ENCODE measurements at places on chromosomes 6 and 20.

DNA sequence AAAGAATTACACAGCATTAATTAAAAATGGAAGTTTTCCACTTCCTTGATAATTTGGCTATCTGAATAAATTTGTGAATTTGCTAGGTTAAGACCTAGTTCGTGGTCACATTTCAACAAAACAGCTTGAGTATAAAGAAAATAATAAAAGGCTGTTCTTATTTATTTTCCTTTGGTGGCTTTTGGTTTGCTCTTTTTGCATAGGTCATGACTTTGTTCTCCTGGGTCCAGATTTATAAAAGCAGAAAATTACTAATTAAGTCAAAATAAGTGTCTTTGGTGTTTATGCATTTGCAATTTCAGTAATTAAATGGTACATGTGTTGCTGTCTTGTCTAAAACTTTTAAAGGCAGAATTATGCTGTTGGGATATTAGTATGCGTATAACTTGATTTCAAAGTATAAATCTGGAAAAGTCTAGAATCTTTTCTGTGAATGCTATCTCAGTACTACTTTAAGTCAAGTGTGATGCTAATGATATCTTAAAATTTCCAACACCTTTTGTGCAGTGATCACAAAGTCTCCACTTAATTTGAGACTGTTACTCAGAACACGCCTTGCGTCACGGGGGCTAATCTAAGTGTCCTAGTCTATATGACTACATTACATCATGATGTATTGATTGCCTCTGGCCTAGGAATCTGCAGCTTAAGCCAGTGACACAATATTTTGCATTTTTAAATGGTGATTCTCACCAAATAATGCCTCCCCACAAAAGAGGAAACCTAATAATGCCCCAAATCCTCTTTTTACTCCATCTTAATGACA, 41.0 kb downstream of the GNAS start:
- no peak for DNase-seq

GRCh38 chr6:31351401-31352309, 5.3 kb downstream of the HLA-B start:
- no peak for DNase-seq

- no peak for DNase-seq
Measured at GRCh38 chr6:142827369-142827768, 117.6 kb downstream of the HIVEP2 start.

GRCh38 chr6:28490205-28490890, 25.2 kb downstream of the GPX6 start:
- DNase-seq, result no peak

DNA sequence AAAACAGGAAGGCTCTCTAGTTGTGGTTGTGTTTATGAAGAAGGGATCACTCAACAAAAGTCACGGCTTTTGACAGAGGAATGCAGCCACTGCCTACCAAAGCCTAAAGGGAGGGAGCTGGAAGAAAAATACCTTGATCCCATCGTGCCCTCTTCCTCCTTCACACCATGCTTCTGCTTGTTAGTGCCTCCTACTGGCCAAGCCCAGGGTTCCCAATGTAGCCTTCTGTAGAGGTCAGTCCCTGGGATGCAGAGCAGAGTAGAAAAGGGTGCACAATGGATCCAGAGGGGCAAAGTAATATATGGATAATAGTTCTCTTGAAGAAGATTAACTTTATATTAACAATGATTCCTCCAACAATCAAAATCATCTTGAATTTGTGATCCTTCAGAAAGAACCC, 293.5 kb upstream of the FERMT1 start:
- no peak for DNase-seq

- DNase-seq, result no peak
Measured at GRCh38 chr6:131976545-131977061, 25.4 kb upstream of the CCN2 start.
